ENCODE measurements at places on chromosomes 1 and 21.
A peak's percentile ranks its signal among the peaks of the same experiment; 100 is the strongest.

DNA sequence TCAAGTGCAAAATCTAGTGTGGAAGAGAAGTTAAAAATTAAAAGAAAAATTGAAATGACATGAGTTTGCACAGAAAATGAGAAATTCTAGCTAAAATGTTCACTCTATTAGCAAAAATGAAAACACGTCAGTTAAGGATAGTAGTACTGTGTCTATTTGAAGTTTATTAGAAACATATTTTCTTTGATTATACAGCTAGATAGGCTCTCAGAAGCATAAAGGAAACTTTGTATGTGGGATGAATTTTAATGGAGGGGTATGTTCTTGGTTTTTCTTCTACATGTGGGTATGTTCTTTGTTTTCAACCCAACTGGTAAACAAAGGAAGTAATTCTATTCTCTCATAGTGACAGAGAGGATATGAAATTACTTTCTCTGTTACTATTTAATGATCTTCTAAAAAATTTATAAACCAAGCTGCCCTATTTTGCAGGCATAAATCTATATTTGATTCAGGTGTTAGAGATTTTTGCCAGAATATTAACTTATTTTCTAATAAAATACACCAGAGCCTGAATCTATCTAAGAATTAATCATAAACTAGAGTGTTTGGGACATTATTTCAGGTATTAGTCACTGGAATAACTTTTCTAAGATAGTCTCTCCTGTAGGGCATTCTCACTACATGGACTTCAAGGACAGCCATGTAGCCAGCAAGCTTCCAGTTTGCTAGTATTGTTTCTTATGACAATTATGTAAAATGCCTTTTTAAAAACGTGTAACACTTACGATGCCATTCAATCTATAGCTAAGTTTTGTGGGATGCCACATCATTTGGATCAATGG is 15.8 kb downstream of the GPSM2 start:
- DNase-seq: no peak

- peak; percentile 55 for DNase-seq
These were observed at the start of gene RHOC for GRCh38 chr1:112706505-112707220. Gene RHOC (minus strand): TSS chr1:112707127. CDS start chr1:112703799, 3,328 bp downstream.

GRCh38 chr1:22105611-22106207 is 37.2 kb downstream of the WNT4 start:
- peak; percentile 8 for DNase-seq

DNA sequence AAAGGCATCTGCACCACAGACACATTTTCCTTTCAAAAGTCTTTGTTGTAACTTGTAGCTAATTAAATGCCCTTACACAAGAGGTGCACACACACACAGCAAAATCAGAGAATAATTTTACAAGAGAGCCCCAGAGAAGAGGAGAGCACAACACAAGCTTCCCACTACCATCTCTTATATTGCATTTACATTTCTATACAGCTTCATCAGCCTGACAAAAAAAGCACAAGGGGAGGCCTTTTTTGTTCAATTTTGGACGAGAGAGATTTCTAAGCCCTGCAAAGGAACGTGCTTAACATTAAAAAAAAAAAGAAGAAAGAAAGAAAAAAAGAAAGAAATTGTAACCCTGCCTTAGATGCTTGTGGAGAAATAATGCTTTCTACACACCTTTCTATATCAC is 17.1 kb upstream of the ESRRG start:
- DNase-seq: no peak

GRCh38 chr1:218823291-218823900 is 350.3 kb upstream of the LYPLAL1 start:
- no peak for DNase-seq

All from NK-92 treated with Interleukin-12 subunit alpha and Interleukin-12 subunit beta, amount 100 ng/mL, for 24 hours (cell line).